ENCODE measurements at places on chromosomes 7 and 10.
A peak's percentile ranks its signal among the peaks of the same experiment; 100 is the strongest.

- no peak for DNase-seq
Measured at GRCh38 chr7:155761162-155761561, 51.1 kb downstream of the SHH start.

DNA sequence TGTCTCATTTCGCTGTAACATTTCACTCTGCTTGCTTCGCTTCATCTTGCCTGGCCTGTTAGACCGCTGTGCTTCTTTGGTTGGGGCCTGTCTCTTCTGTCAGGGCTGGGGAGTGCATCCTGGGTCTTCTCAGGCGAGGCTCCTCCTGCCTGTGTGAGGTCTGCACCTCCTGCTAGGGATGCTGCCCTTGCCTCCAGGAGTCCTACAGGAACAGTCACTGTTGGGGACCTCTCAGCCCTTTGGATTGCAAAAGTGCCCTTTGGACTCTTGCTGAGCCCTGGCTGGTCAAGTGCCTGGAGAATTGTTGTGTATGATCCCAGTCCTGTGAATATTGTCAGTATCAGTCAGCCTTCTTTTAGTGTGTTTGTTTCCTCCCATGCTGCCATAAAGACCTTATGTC lies 84.1 kb downstream of the MDFIC start:
- no peak for DNase-seq

DNA sequence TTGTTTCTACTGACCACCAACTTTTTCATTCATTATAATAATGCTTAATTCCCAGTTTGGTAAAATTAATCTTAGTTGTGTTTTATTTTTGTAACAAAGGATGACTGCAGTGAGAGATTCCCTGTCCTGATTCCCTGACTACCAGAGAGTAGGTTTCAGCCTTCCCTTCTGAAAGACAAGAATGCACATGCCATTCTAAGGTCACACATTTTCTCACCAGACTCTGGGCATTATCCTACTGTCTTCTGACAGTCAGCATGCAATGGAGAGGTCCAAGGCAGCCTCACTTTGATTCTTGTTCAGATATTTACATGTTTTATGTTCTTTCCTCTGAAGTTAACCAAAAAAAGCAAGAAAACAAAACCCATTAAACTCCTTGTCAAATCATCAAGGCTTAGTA lies 372.7 kb upstream of the CDC14C start:
- no peak for DNase-seq

GRCh38 chr7:28623863-28624262 lies 211.5 kb downstream of the CREB5 start:
- DNase-seq: no peak

- DNase-seq: no peak
Measured at GRCh38 chr7:92808635-92809034, 27.7 kb downstream of the CDK6 start.

DNA sequence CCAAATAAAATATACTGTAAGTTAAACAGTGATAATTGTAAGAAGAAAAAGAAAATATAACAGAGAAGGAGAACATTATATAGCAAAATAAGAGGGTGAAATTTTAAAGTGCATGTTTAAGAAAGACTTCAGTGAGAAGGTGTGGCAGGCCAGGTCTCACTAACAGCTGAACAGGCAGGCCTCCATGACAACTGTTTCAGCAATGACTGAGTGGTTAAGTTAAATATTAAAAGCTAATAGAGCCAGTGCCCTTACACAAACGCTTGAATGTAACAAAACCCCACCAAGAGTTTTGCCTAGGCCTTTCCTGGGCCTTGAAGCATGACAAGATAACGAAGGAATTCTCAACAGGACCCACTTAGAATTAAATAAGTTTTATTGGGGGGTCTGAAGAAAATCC lies 32.6 kb downstream of the CFAP43 start:
- DNase-seq: no peak

DNA sequence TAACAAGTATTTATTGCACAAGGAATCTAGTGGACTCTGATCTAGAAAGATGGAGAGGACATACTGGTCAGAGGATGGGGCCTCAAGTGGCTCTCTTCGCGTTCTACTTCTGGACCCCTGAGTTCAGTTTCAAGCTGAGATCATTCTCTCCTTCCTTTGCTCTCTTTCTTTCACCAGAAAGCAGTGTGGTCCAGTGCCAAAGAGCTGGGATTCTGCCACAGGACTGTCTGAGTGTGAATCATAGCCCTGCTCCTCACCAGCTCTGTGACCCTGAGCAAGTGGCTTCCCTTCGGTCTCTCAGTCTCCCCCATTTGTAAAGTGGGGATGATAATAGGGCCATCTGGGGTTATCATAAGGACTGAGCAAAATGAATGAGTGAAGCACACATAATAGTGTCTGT lies 715.2 kb downstream of the SUGCT start:
- DNase-seq: no peak

DNA sequence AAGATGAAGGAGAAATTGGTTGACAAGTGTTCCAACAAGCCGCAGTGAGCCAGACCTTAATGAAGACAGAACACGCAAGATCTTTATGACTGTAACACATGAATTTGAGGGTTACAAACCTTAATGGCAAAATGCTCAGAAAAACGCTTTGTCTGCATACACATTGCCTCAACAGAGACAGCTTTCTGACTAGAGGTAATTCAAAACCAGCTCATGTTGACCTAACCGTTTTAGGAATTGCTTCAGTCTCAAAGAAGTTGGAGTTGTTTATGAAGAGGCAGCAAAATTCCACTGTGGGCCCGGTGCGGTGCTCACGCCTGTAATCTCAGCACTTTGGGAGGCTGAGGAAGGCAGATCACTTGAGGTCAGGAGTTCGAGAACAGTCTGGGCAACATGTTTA lies 2.2 kb upstream of the GTF2I start:
- no peak for DNase-seq

GRCh38 chr10:48684792-48685623 lies at the start of gene WDFY4:
WDFY4 (plus strand) TSS chr10:48684873; CDS start chr10:48709733, 24,860 bp downstream.
- no peak for DNase-seq

- peak; percentile 93 for DNase-seq
Measured at GRCh38 chr10:97574374-97575126, 2.0 kb downstream of the ANKRD2 start.

- no peak for DNase-seq
Measured at GRCh38 chr10:60732198-60732806, 46.0 kb upstream of the CDK1 start.

DNA sequence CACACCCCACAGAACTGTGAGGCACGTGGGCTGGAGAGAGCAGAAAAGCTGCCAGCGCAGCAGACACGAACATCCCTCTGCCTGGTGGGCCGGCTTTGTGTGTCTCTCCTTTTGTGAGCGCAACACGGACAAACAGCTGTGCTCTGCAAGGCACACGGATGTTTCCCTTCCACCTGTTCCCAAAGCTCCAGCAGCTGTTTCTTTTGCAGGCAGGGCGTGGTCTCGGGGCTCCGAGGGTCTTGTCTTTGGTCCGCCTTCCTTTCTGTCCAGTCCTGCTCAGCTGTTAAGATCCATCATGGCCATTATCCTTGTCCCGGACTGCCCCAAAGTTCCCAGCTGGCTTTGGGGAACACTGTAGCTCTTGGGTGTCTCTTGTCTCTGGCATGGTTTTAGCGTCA lies 32.7 kb upstream of the SH2B2 start:
- no peak for DNase-seq

DNA sequence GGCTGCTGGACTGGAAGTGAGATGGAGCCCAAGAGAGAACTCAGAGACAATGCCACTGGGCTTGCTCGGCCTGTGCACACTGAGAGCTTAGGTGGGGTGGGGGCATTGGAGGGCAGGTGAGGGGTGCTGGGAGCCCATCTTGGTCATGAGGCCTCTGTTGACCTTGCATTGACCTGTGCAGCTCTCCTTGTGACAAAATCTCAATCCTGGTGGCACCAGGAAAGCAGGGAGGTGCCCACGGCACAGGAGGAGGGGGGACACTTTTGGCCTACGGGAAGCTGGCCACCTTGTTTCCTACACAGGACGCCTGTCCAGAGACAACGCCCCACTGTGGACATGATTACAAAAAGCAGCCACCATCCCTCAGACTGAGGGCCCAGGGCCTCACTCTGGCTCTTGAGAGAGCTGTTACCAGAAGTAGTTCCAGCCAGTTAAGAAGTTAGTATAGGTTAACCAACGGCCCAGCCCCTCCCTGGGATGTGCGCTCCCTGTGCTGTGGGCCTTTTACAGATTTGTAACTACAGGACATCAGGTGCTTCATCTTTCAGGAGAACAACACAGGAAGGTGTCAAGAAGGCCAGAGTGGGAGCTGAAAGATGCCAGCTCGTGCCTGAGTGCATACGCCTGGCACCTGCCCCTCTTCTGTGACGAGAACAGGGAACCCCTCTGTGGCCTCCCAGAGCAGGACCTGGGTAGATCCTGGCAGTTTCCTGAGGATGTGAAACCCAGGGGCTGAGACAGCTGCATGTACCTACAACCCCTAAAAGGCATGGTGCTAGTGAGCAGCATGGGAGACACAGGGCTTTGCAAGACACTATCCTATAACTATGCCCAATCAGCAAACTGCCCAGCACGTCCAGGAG lies 10.3 kb downstream of the PKD1L1 start:
- DNase-seq: no peak

DNA sequence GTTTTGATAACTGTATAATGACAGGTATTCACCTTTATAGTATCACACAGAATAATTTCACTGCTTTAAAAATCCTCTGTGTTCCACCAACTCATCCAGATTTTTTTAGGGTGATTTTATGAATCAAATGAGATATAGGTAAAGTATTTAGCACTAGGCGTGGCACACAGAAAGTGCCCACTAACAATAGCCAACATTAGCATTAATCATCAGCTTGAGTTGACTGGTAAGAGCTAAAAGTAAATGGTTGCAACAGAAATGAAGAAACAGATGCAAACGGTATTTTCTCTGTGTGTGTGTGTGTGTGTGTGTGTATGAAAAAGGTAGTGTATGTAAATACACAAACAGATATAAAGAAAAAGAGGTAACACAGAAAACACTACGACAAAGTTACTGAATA lies 378.8 kb upstream of the ETV1 start:
- DNase-seq: no peak

DNA sequence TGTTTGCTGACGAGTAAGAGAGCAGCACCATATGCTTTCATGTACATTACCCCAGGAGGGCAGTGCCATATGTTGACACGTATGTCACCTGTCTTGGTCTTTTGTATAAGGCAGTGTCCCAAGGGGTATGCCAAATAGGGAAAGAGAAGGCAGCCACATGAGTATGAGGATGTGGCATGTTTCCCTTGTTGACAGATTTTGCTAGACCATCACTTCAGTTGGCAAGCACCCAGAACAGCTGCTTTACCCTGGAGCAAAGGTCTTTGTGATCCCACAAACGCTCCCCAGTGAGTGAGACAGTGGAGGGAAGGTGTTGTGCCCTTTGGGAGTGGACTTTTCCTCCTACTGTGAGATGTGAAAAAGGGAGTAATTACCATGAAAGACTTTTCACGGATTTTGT lies 350.1 kb downstream of the ETV1 start:
- DNase-seq: no peak

GRCh38 chr10:126686268-126686667 lies 15.8 kb upstream of the C10orf90 start:
- DNase-seq: no peak

DNA sequence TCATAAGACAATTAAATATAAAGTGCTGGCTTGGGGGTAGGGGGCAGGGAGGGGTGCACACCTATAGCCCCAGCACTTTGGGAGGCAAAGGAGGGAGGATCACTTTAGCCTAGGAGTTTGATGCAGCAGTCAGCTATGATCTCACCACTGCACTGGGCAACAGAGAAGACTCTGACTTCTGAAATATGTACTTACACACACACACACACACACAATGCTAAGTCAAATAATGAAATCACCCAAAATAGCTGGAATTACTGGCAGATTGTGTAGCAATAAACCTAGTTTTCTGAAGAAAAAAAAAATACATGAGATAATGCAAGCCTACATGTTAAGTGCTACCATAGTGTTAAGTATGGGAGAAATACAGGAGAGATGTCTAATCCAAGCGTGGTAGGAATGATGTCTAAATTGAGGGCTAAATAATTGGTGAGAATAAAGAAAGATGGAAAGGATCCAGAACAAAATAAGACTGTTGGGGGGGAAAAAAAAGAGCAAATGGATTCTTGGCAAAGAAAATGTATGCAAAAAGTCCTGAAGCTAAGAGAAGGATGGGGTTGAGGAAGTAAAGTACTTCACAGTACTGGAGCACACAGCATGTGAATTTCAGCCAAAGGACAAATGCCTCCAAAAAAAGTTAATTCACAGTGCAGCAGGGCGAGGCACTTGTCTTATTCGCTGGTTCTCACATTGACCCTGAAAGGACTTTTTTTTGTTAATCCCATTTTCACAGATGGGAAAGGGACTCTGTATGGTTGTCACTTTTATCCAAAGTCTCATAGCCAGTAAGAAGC lies 73.9 kb downstream of the IGF2BP3 start:
- no peak for DNase-seq

- DNase-seq: no peak
Measured at GRCh38 chr10:101330631-101331225, 23.2 kb upstream of the BTRC start.

DNA sequence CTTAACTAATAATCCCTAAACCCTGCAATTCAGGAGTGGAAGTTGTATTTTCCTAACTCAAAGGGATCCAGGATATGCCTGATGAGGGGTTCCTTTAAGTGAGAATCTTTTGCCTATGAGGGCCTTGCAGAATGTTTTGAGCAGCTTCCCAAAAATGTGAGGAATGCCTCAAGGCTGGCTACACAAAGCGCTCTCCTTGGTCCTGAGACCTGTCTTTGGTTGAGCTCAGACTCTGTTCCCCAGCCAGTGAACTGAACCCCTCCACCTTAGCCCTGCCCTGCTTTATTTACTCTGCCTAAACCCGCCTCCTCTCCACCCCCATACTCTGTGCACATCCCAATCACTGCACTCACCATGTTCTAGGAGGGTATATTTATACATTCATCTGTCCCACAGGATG lies 108.6 kb downstream of the NRCAM start:
- DNase-seq: no peak

GRCh38 chr10:37125191-37125732 lies at the start of gene ANKRD30A:
ANKRD30A (plus strand) TSS chr10:37125598; CDS start chr10:37125788, 190 bp downstream.
- no peak for DNase-seq

DNA sequence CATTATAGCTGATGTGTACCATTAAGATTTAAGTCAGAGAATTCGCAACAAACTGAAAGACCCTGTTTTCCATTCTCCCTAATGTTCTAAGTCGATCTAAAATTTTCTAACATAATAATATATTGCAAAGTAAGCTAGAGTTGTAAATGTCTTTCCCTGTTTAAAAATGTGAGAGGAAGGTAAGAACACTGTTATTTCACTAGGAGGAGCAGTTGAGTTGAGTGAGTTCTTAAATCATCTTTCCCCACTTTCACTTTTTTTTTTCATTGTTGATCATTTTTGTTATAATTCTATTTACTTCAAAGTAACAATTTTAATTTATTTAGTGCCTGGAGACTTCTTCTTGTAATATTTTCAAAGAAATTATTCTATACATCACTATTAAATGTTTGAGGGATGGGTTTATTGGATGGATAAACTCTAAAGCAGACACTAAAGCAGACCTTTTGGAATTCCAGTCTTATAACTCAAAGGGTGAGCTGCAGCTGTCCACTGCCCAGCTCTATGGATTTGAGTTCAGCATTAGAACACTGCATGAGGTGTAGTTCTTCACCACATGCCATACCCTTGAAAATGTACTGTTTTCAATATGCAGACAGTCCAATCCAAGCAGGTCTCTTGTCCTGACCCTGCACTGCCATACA lies 181.3 kb upstream of the FZD1 start:
- DNase-seq: no peak
